Activated CD4-positive, alpha-beta T cell treated with anti-CD3 and anti-CD28 coated beads, Interleukin-2, amount 50 U/mL, for 24 hours (primary cell): ENCODE measurements at places on chromosomes 11 and 22.

- no peak for DNase-seq
These were observed 56.0 kb upstream of the PTH start for GRCh38 chr11:13551834-13552233.

DNA sequence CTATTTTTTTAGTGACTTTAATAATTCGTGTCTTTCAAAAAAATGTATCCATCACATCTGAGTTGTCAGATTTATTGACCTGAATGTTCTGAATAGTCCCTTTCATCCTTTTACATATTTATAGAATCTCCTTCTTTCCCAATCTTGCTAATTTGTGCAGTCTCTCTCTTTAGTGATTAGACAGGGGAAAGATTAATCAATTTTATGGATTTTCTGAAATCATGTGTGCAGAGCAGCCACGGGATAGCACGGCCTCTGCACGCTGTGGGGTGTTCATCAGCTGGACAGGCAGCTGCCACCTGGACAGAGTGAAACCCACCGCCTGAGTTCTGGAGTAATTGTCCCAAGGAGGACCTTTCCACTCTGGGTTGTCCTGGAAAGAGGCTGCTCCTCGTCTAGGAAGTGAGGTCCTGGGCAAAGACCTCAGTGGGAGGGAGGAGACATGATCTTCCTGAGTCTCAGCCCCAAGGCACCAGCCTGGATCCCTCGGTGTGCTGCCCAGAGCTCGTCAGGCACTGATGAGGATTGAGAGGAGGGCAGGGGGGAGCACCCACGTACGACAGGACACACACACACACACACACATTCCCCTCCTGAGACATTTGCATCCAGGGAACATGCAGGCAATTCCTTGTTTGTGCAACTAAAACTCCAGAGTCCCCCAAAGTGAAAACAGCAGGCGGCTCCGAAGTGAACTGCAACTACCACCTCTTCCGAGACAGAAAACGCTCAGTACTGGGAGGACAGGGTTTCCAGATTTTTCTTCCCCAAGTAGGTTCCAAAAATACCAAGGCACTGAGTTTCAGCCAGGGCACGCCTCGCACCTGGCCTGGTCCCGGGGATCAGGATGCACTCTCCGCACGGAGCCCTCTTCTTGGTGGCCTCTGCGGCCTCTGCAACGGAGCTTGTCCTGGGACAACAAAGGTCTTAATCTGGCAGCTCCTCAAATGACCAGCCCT, 22.5 kb upstream of the KRTAP5-6 start:
- DNase-seq: no peak

GRCh38 chr22:31244046-31244942, 32.2 kb downstream of the LIMK2 start:
- DNase-seq: no peak

- no peak for DNase-seq
These were observed 1026.7 kb downstream of the TBC1D22A start for GRCh38 chr22:47789171-47789570.

DNA sequence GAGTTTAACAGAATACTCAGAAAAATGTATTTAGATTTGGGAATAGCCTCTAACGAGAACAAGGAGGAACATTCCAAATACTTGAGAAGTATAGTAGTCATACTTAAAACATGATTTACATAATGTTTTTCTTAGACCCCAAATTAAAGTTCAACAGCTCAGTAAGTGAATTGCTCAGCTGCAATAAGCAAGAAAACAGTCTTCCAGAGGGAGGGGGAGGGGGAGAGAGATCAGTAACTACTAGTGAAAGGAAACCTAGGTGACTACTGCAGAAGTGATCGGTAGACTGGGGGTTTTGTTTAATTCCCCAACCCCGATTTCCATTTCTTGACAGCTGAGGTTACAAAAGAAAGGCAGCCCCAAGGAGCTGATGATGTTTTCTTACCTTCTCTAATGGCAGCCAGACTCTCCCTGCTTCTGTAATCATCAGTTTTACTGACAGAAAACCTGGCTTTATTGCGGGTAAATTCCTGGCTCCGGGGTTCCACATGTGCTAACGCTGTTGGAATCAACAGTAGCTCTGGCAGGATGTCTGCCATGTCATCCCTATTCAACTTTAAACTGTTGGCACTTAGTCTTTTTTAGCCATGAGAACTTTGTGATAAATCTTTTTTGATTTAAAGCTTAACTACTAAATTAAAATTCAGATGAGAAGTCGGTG, 82.4 kb upstream of the BIRC3 start:
- no peak for DNase-seq

- no peak for DNase-seq
These were observed 7.8 kb upstream of the DUSP18 start for GRCh38 chr22:30675436-30675835.

DNA sequence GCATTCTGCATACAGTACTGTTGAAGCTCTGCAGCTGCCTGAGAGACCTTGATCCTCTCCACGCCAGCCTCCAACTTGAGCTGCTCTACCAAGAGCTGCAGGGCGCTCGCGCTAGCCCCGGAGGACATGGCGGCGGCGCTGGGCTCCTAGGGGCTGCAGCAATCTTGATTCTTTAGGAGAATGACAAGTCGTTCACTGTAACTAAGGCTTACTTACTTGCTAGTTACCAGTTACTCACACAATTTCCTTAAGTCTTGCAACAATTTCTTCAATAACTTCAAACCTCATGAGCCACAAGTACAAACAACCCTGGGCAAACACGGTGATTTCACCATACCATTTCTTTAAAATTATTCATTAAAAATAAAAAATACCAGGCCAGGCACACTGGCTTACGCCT, 21.9 kb downstream of the SBF2 start:
- DNase-seq: no peak

DNA sequence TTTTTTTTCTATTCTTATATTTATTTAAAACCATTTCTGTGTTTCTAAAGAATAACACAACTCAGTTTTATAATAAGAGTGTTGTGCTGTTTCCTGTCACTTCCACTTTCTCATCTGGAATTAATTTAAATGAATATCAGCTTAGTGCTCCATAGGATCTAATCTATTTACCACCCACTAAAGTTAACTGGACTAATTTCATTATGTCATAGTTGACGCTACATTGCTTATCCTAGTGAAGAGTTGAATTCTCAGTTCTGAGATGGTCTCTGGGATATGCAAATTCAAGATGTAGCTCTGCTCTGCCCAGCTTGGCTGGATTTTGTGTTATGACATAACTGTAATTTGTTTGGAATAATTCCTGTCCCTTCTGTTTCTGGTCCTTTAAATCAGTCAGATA, 380.1 kb downstream of the METTL15 start:
- no peak for DNase-seq

DNA sequence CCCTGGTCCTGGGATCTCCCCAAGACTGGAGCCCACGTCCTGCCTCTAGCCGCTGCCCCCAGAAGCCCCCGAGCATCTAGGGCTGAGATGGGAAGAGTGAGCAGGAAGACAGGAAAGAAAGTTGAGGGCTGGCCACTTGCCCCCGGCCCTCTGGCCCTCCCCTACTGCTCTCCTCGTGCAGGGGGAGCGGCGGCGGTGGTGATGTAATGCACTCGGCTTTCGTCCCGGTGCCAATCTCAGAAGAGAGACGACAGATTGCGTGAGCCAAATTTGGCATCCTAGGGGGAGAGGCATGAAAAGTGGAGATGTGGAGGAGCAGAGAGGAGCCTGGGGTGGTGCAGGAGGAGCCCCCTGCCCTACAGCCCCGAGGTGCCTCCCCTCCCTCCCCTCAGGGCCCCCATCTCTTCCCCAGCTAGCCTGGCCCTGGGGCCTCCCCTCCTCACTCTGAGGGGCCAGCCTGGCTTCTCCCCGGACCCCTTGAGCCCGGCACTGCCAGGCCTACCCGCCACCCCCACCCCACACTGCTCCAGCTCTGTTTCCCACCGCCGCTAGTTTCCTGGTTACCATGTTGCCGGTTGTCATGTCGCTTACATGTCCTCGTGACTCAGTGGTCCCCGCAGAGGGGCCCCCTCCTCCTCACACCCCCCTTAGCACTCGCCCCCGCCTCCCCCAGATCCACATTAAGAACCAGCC, 2.5 kb downstream of the KCNJ4 start:
- no peak for DNase-seq

GRCh38 chr11:1870721-1871466, 18.0 kb downstream of the LSP1 start:
- no peak for DNase-seq

DNA sequence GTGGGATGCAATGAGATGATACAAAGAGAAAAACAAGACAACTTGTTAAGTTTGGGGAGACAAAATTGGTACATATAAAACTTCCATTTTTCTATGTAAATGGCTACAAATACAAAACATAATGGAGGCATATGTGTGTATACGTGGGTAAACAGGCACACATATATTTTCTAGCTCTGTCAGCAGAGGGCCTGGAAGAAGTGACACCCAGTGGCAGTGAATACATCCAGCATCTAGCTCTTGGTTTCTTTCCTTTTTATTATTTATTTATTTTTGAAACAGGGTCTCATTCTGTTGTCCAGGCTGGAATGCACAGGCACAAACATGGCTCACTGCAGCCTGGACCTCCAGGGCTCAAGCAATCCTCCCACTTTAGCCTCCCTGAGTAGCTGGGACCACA, 5.0 kb upstream of the RASL10A start:
- DNase-seq: no peak

- no peak for DNase-seq
These were observed 33.3 kb downstream of the SYT13 start for GRCh38 chr11:45252877-45253276.

DNA sequence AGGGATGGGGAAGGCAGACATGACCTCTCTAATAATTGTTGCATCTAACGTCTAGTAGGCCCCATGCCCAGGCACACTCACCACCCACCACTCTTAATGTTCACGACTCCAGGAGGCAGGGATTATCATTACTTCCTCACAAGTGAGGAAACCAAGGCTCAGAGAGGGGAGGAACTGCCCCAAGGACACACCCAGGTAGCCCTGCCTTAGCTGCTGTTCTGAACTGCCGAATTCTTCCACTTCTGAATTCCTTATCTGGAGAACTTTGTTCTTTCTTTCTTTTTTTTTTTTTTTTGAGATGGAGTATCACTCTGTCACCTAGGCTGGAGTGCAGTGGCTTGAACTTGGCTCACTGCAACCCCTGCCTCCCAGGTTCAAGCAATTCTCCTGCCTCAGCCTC, 16.7 kb downstream of the SLCO2B1 start:
- DNase-seq: no peak

DNA sequence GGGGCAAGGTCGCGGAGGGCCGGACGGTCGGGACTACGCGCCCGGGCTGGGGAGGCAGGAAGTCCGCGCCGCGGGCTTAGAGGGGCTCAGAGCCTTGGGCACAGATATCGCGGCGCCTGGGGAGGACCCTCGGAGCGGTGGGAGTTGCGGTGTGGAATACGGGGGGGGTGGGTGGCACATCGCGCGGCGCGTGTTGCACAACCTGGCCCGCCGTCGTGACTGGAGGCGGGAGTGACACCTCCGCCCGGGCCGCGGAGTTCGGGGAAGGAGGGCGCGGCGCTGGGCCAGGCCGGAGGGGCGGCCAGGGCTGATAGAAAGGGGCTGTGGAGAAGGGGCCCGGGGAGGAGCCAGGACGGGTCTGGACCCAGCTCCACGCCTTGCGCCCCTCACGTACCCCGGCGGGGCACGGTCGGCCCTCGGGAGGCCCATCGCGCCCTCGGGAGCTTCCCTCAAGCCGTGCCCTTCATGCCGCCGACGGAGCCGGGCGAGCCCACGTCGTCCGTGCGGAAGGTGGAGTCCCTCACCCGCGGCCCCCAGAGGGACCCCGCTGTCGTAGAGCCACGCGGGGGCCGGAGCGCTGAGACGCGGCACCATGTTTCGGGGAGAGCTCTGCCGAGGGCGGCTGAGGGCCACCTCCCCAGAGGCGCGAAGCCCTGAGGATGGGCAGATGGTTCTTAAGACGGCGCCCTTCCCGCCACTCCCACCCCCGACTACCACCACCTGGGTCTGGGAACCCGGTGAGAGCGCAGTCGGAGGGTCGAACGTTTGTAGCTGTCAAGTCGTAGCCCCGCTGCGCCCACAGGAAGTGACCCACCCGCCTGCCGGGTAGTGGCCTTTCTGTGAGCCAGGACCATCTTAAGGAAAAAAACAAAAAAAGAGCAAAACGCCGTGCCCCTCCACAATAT, 729 bp downstream of the IL17RA start:
- DNase-seq: no peak

- no peak for DNase-seq
These were observed 751 bp downstream of the MS4A10 start for GRCh38 chr11:60785806-60786361.

DNA sequence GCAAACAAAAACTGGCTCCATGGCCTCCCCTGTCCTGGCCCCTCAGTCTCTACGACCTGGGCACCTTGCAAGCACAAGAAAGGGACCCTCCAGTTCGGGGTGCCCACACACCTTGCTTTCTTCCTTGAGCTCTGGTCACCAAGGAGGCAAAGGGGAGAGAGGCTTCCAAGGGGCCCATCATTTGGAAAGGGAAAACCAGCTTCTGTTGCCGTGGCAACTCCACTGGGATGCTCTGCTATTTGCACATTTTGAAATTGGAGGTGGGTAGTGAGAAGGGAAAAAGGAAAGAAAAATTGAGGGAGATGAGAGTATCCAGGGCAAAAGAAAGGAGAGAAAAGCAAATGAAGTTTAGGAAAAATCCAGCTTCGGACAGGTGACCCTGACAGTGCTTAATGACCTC, 388.4 kb downstream of the SHANK2 start:
- no peak for DNase-seq

- DNase-seq: no peak
These were observed 862 bp downstream of the TPP1 start for GRCh38 chr11:6618117-6619003.

DNA sequence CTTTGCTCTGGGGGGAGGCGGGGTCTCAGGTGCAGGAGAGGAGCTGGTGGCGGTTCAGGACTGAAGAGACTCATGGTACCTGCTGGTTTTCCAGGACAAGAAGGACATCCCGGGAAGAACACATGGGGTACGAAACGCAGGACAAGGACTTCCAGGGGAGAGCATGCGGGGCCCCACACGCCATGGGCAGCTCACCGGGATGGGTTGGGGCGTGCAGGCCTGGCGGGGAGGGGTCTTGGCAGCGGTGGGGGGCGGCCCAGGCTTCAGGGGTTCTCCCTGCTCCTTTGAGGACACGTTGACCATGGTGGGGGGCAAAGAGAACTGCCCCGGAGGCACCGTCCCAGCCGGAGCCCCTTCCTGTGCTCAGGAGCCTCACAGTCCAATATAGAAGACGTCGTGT, 673.2 kb downstream of the BRD1 start:
- DNase-seq: no peak
